Sciatic nerve (tissue), 2 donors: ENCODE measurements at places on chromosomes 7 and 10. TPM values are rescaled to one million over a fixed set of nuclear protein-coding genes. Genes with fewer than 3 reads are reported as not detected.

The FBXL15 gene
- total RNA-seq = 11.1 TPM

The TMEM130 gene
- total RNA-seq = 5.7 TPM

The PNLIP gene
- 2.8 TPM for total RNA-seq

The MYL10 gene
- total RNA-seq = not detected

The ARHGEF5 gene
- total RNA-seq = 12.8 TPM

The SPDYE8 gene
- total RNA-seq = not detected

The CUZD1 gene
- 0.80 TPM for total RNA-seq

The UPK3B gene
- total RNA-seq = 3.7 TPM
